ENCODE measurements at places on chromosomes 2 and 18.

- no peak for DNase-seq
These were observed 109.2 kb upstream of the FZD7 start for GRCh38 chr2:201924453-201924852.

DNA sequence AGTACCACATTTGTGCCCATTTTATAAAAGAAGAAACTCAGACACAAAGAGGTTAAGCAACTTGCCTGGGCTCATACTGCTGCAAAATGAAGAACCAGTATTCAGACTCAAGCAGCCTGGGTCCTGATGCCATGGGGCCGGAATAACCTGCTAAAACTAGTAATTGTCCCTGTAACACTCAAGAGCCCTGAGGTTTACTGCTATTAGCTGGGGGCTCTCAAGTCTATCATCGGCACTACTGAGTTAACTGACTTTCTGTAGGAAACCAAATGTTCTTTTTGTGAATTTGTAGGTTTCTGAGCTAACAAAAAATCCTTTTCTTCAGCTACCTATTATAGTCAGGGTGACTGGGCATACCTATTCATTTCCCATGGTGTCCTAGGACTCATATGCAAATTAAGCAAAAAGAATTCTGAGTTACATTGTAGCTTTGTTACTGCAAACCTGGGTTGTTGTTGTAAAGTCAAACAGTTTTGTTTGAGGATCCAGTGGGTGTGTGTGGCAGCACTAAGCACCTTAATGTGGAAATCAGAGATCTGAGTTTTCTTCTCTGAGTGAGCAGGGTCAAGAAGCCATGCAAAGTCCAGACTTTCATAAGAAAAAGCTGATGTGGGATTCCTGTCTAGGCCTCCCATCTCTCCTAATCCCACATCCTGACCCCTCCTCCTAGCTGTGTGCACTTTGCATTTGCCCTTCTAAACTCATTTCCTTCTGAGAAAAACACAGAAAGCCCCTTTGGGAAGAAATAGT is 72.4 kb upstream of the TNP1 start:
- DNase-seq = no peak

GRCh38 chr2:2219984-2220383 is 111.1 kb downstream of the MYT1L start:
- no peak for DNase-seq

- no peak for DNase-seq
These were observed 172.2 kb upstream of the RASGRP3 start for GRCh38 chr2:33304032-33304864.

GRCh38 chr2:219671279-219671678 is 43.8 kb downstream of the SLC4A3 start:
- DNase-seq = no peak

DNA sequence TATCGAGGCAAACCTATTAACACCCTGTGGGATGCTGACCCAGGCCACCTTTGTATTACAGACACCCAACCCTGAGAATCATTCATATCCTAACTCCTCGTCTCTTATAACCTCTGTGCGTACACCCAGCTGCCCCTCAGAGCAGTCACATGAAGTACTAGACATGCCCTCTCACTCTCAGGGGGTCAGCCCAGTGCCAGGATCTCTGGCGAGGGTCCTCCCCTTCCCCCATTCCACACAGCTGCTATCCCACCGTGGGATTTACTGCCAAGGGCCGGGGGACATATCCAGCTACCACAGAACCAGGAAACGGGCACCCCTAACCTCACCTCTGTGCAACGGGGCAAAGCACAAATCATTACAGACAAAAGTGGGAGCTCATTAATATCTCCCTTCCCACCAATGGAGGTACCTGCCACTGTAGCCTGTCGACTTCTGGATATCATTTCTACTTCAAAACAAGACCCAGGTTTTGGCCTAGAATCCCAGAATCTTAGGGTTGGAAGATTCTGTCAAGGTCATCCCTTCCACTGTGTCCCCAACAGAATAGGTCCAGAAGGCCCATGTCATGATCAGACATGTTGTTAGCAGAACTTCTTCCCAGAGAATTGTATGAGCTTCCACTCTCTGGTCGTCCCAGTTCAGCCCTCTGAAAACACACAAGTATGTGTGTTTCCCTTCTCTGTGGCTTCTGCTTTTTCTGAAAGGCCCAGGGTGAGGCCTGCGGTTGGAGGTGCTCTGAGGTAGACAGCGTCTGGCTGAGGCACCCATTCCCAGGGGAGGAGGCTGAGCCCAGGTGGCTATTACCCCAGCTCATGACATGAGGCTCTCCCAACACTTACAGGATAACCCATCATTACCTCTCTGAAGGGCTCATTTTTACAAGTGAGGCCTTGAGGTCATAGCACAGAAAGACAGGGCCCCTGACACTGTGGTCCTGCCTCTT is 1.7 kb downstream of the TMBIM1 start:
- DNase-seq = no peak

DNA sequence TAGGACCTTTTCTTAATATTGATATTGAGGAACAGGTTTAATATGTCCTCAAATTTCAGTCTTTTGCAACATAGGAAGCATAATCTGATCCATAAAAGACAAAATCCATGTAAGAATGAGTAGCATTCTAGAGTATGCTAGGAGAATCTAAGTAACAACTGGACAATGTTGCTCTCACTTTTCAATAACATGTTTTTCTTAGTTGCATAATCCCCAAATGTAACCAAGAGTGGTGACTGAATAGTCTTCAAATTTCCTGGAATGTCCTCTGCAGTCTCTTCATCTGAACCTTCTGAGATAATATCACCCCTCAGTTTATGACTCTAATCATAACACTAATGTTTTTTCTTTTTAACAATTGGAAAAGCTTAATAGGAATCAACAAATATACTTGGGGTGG is 110.0 kb upstream of the ZEB2 start:
- no peak for DNase-seq

- DNase-seq = no peak
These were observed 164.2 kb upstream of the CAPN13 start for GRCh38 chr2:30971231-30972025.

GRCh38 chr2:207337234-207338219 is 171.8 kb upstream of the KLF7 start:
- DNase-seq = no peak

DNA sequence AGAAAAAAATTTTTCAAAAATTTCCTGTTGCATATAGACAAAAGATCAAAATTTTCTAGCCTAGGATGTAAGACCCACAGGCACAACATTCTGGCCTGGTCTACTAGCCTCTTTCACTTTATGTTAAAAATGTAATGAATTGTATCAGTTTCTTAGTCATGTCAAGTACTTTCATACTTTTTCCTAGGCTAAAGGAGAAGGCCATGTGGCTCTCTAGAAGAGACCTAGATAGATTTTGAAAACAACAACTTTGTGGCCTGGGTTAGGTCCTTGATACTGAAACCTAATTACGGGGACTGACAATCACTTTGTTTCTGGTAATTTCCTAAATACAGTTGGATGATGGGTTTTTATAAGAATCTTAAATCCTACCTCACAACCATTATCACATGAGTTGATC is 74.8 kb upstream of the FSIP2 start:
- no peak for DNase-seq

- no peak for DNase-seq
These were observed 4.5 kb upstream of the GAL3ST2 start for GRCh38 chr2:241772063-241772499.

DNA sequence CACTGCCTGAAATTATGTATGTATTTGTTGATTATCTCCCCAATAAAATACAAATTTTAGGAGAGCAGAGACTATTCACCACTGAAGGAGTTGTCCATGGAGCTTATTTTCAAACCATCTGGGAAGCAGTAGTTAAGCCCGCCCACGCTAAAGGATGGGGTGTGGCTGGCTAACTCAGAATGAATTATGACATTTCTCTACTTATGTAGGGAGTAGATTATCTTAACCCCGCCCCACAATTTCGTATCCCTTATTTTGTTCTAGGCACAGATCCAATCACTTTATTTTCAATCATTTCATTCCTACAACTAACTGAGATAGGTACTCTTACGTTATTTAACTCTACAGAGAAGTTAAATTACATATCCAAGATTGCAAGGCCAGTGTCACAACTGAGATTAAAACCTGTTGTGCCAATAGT is 1.4 kb upstream of the LAPTM4A start:
- no peak for DNase-seq

- no peak for DNase-seq
These were observed 14.2 kb downstream of the ATOH8 start for GRCh38 chr2:85767803-85768665.

DNA sequence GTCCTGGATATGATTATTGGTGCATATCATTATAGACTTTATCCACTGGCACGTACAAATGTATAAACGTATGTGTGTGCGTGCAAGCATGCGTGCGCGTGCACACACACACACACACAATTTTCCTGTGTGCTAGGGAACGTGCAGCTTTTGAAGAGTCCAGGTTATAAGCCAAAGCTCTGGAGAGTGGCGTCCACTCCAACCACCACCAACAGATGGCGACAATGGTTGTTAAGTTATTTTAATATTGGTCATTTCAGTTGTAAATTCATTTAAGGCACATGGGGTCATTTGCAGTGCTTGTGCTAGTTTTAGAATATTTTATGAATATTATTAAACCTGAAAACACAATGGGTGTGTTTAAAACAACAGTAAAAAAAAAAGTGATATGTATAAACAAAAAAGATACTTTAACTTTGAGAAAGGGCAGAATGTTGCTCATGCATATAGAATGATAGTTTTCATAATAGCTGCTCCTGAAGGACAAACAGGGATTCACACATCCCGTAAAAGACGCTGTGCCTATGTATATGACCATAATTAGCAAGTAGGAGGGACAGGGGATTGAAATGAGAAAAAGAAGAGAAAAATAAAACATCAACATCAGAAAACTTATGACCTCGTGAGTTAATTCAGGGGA is 124.2 kb upstream of the ITGB6 start:
- DNase-seq = peak; percentile 25

All from activated CD4-positive, alpha-beta T cell treated with anti-CD3 and anti-CD28 coated beads for 24 hours (primary cell).